ENCODE measurements at places on chromosomes 2 and 18.

DNA sequence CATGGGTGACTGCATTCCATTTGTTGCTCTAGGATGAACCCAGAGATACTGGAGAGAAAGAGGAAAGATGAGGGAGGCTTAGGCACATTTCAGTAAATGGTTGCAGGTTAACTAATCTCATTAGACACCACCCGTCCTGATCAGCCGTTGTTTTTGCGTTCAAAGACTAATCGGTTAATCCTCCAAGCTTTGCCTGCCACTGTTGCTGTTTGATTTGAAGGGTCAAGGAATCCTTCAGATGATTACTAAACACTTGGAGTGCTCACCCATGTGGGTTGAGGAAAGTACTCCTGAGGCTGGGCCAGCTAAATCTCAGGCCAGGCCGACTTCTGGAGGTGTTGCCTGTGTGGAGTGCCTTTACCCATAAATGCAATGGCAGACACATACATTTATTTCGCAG lies 8.6 kb downstream of the SH3RF3 start:
- DNase-seq: no peak

- no peak for DNase-seq
Observed at GRCh38 chr2:72543497-72544216, 282.2 kb downstream of the EXOC6B start.

- DNase-seq: no peak
Observed at GRCh38 chr2:53544871-53545558, 222.6 kb upstream of the CHAC2 start.

GRCh38 chr2:36163520-36164254 lies 191.9 kb upstream of the CRIM1 start:
- no peak for DNase-seq

- no peak for DNase-seq
Observed at GRCh38 chr2:185802926-185803325, 64.3 kb downstream of the FSIP2 start.

DNA sequence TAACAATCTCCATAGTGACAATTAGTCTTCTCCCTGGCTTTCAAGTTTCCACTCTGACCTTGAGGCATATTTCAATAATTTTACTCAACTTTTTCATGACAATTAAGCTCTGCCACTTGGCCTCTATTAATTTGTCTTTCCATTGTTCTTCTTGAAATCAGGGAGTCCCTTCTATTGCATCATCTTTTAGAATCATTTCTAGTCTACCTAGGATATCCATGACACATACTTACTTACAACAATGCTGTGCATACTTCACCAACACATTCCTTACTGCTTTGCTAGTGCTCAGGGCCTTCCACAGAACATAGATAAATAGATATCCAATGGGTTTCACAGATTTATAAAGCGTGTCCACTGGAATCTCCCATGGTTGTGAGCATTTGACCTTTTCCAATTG lies 331.5 kb upstream of the LRP1B start:
- no peak for DNase-seq

DNA sequence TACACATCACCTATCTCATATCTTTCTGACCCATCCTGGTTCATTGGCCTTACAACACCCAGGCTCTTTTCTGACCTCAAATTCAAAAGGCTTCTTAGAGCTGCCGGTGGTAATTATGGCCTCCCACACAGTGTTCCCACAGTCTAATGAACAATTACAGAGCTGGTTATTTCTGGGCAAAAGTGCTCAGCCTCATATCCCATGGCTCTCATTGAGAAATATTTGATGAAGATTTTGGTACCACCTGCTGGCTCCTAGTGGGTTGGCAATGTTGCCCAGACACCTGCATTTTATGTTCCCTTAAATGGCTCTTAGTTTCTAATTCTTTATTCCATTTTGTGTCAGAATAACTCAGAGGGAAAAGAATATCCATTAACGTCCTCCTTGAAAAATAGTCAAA lies 20.1 kb upstream of the SCYGR2 start:
- DNase-seq: no peak

GRCh38 chr2:10402653-10403215 lies 45.4 kb downstream of the ODC1 start:
- no peak for DNase-seq

GRCh38 chr18:23538870-23539269 lies 35.6 kb downstream of the RMC1 start:
- no peak for DNase-seq

DNA sequence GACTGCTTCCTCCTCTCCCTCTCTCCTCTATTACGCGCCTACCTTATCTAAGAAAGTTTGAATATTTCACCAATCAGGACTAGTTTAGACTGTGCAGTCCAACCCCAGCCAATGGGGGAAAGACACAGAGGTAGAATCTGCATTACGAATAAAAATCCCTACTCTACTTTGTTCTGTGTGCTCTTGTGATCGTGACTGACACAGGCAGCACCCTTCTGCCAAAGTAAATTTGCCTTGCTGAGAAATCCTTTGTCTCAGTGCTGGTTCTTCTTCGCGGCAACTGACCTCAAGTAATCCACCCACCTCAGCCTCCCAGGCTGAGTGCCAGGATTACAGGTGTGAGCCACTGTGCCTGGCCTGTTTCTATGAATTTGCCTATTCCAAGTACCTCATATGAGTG lies 8.6 kb upstream of the CDCA7 start:
- DNase-seq: no peak

DNA sequence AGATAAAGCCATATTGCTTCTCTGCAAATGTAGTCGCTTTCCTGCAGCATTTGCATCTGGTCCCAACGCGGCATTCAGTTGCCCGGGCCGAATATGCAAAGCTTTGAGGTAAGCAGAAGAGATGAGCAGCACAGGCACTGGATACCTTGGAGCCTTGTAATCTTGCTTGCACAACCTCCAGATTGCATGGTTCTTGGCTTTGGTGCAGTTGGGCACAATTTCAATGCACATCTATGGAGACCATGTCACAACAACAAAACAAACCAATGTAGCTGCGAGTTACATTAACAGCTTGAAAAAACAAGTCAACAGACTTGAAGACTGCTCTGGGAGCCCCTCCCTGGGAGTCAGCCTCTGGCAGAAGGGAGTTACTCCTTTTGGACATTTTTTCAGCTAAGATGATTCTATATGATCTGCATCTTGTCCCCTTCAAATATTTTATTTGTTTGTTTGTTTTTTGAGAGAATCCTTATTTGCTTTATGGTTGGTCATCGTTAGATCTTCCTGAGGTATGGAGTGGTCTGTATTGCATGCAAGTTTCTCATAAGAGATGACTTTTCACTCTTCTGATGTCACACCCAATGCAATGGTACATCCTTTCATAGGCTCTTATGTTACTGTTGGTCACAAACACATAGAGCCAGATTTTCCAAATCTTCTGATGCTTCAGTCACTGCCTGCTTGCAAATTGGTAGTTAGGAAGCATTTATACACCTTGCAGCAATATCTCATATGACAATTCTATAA lies 113.5 kb downstream of the EFEMP1 start:
- DNase-seq: no peak

DNA sequence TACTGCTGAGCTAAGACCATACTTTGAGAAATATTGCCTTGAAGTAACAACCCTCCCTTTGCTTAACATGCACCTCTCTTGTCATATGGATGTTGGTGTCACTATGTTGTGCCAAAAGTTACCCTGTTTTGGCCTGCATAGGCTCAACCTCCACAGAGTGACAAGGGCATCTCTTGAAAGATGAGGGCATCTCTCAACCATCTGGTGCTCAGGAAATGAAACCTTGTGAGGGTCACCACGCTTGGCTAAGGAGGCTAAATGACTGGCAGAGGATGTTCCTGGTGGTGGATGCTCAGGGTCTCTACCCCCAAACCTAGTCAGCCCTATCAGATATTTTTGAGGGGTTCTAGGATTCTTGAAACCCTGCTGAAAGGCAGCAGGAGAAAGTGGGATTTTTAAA lies 2.3 kb downstream of the LHCGR start:
- DNase-seq: no peak

- no peak for DNase-seq
Observed at GRCh38 chr2:9230051-9230802, 23.6 kb downstream of the ASAP2 start.

DNA sequence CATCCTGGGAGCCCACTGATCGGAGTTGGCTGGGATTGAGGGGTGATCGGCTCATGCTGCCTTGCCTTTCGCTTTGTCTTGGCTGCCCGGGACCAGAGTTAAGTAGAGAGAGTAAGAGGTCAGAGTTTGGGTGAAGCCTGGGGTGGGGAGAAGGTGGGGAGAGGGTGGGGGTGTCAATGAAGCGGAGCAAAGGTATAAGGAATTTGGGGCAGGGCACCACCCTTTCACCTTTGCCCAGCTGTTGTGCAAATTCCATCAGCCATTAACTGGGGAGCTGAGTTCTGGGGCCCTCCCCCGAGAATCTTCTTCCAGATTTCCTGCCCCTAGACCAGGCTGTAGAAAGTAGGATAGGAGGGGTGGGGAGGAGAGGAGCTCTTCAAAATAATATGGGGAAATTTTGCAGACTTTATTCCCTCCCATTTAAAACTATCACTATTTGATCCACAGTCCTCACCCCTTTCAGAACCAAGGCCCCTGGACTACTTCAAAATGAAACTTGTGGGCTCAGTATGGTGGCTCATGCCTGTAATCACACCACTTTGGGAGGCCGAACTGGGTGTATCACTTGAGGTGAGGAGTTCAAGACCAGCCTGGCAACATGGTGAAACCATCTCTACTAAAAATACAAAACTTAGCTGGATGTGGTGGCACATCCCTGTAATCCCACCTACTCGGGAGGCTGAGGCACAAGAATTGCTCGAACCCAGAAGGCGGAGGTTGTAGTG lies at the start of gene SLC23A3:
Gene SLC23A3 (minus strand): TSS at position 100 of the 725 bp plus-strand sequence. CDS start 45 bp downstream, at position 55.
- no peak for DNase-seq

DNA sequence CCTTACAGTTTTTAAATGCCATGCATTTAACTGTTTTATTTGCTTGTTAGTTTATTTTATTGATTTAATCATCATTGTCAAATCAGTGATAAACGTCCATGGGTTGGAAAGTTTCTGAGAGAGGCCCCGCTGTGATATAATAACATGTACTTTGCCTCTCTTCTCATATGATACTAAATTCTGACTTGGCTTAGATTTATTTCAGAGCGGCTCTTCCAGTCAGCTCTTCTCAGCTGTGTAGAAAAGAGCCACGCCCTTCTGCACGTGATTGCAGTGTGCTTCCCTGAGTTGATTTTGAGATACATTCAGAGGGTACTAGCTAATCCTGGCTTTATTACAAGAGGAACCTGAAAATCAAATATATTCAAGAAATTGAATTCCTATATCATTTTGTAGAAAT lies 218.6 kb downstream of the KCNE4 start:
- DNase-seq: no peak

DNA sequence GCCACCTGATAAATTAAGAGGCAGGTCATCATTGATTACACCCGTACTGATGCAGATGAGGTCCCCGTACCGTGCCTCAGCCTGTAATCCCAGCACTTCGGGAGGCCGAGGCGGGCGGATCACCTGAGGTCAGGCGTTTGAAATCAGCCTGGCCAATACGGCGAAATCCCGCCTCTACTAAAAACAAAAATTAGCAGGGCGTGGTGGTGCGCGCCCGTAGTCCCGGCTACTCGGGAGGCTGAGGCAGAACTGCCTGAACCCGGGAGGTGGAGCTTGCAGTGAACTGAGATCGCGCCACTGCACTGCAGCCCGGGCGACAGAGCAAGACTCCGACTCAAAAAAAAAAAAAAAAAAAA lies 683 bp upstream of the ENOSF1 start:
- no peak for DNase-seq

DNA sequence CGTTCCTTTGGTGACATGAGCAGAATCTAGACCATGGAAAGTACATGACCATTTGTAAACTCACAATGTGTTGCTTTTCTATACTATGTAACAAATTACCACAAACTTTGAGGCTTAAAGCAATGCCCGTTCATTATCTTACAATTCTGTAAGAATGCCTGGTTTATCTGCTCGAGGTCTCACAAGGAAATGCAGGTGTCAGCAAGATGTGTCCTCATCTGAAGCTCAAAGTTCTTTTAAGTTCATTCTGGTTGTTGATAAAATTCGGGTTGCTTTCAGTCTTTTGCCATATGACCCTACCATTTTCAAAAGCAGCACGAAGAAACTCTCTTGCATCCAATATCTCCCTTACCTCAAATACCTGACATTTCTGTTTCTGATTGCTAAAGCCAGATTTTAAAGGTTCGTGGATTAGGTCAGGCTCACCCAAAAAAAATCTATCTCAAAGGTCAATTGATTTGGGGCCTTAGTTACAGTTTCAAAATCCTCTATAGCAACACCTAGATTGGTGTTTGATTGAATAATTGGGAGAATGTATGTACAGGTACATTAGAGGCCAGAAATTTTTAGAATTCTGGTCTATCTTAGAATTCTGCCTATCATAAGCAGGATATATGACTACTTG lies 125.9 kb downstream of the TMEM131 start:
- no peak for DNase-seq
